Stimulated activated CD8-positive, alpha-beta memory T cell treated with anti-CD3 and anti-CD28 coated beads, Interleukin-7, amount 100 ng/mL, for 24 hours (primary cell): ENCODE measurements at places on chromosomes 2 and 18.

GRCh38 chr2:186695081-186695756 lies 1.4 kb downstream of the FAM171B start:
- DNase-seq, result no peak

- DNase-seq, result no peak
Observed at GRCh38 chr2:71689393-71689792, 236.0 kb downstream of the DYSF start.

- no peak for DNase-seq
Observed at GRCh38 chr18:33369711-33370449, 70.6 kb downstream of the CCDC178 start.

DNA sequence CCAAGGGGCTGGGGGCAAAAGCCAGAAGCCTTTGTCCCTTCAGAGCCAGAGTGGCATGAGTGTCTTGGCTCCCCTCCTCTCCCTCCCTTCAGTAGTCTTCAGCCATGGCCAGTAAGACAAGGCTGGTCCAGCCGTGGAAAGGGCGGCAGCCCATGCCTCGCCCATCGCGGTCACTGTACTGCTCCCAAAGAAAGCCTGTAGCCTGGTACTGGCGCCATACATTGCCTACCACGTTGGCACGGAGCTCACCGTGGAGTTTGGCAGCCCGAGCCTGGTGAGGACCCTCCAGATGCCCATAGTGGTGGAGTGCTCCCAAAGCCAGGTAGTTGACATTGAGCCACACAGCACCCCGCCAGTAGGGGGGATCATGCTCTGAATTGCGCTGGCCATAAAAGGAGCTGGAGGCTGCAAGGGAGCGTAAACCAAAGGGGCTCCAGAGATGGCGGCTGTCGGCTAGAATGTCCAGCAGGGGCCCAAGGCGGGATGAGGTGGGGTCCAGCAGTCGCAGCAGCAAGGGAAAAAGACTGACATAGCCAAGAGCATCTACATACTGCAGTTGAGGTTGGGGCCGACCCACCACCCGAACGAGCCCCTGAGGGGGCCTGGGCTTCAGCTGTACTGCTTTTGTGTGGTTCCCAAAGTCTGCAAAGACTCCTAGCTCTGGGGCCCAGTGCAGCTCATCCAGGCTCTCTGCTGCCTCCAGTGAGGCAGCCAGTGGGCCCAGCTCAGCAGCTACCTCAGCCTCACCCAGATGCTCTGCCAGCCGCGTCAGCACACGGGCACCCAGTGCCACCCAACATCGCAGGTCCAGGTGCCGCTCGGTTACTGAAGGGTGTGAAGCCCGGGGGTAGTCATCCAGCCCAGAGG lies 3.2 kb downstream of the WBP1 start:
- no peak for DNase-seq

DNA sequence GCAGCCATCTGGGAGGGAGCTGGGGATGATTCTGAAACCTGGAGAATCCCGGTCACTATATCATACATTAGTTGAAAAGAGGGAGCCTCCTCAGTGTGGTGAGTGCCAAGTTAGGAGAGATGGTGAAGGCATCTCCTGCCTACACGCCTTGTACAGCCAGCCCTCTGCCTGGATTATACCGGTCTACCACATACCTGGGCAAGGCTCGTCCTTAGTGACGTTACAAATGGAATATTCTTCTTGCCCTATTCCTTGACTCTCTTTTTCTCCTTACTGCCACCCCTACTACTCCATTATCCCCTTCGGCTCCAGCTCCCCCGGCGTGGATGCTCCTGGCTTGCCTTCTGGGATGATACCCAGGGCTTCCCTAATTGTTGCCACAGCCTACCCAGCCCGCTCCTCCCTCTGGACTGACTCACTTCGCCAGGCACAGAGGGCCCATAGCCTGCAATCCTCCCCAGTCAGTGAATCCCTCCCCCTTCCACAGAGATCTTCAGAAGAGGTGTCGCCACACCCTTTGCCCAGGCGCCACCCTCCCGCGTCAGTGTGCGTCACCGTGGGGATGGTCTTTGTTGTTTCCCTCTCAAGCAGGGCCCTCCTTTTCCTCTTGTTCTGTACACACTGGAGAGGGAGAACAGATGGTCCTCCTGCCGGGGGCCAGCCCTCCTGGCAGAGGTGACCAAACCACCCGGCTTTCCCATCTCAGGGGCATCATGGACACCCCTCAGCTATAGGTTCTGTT lies 115.2 kb upstream of the EPAS1 start:
- no peak for DNase-seq

GRCh38 chr2:197919487-197919886 lies 115.1 kb downstream of the PLCL1 start:
- no peak for DNase-seq

GRCh38 chr2:136874258-136874657 lies 108.9 kb downstream of the THSD7B start:
- DNase-seq, result no peak

DNA sequence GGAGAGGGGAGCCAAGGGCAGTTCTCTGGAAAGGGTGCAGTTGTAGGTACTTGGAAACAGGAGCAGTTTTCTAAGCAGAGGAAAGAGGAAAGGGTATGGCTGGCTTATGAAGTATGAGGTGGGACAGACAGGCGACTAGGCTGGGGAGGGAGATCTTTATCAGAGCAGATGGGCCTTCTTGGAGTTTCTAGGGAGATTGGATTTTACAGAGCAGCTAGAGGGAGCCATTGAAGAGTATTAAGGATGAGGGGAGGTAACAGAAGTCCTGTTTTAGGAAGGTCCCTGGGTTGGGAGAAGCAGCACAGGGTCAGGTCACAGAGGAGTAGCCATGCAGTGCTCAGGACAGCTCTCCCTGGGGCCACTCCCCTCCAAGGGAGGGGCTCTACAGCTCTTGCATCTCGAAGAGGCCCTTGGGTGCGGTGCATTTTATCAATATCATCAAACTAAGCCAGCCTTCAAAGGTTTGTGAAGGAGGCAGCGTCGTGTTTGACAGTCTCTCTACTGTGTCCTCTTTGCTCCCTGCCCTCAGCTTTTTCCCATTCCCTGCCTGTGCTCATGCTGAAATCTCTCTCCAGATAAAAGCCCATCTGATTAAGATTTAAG lies 154.3 kb downstream of the SETBP1 start:
- no peak for DNase-seq

DNA sequence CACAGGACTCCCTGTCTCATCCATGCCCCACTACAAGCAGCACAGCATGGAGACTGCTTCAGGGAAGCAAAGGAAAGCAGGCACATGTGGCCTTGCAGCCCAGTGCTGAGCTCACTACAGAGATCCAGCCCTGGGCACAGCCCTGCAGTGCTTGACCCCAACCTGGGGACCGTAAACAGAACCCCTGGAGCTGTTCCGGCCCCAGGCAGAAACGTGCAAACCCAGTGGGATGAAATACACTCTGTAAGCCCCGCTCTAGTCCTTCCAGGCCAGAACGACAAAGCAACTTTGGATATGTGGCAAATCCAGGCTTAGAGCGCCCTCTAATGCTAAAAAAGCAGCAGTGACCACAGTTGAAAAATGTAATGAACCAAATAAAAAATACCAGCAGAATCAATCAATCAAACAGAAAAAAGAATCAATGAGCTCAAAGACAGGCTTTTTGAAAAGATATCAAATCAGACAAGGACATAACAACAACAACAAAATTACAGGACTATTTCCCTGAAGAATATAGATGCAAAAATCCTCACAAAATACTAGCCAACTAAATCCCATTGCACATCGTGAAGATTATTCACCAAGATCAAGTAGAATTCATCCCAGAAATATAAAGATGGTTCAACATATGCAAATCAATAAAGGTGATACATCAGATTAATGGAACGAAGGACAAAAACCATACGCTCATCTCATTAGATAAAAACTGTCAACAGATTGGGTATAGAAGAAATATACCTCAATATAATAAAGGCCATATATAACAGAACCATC lies 45.6 kb downstream of the ZNF519 start:
- DNase-seq, result no peak

DNA sequence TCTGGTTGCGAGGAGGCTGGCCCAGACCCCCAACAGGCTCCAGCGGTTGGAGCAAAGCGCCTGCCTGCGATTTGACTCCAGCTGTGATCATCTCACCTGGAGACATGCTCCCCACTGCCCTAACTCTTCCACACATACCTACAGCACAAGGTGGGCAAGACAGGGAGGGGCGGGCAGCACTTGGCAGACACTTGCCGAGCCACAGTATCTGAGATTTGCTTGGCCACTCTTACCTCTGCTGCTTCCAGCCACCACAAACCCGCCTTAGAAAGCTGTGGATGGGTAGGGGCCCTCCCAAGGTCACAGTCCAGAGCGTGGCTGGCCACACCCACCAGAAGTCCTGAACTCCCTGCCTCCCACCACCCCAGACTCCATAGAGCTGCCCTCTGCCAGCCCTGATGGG lies 8.2 kb downstream of the CYP26B1 start:
- DNase-seq, result no peak

DNA sequence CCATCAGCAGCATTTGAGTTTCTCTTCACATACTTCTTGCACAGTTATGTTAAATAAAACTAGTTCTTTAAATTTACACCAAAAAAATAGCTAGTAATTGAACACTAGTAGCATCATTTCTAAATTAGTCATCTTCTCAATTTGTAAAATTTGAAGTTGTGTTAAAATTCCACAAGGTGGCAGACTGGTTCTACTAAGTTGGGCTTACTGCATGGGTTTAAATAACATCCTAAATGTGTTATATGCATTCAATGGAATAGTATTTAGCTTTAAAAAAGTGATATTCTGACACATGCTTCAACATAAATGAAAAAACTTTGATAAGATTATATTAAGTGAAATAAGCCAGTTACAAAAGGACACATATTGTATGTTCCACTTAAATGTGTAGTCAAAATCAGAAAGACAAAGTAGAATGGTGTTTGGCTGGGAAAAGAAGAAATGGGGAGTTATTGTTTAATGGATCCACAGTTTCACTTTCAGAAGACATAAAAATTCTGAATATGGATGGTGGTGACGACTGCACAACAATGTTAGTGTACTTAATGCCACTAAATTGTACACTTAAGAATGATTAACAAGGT lies 28.7 kb upstream of the RPRD1A start:
- DNase-seq, result no peak

DNA sequence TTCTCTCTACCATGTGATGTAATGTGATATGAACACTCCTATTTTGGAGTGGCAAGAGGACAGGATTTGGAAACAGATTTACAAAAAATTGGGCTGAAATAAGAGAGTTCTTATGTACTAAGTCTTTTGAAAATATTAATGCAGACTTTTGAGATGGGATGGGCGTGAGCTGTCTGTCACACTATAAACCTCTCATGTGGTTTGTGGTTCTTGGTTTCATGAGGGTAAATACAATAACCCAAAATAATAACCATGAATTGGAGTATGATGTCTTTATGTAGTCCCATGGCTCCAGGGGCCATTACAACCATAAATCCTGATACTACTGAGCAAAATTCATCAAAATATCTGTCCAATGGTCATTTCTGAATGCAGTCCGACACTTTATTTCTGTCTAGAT lies 668.0 kb downstream of the MBD2 start:
- DNase-seq, result no peak

- no peak for DNase-seq
Observed at GRCh38 chr2:196259507-196260481, 88.4 kb upstream of the STK17B start.
